Bronchial epithelial cell (primary cell): ENCODE measurements at places on chromosomes 4 and X. TPM values are rescaled to one million over a fixed set of nuclear protein-coding genes. Genes with fewer than 3 reads are reported as not detected.

PITX2 gene
- 0.26 TPM in 1 of 2 replicates, not detected in the other for total RNA-seq

MAGEA2 gene
- total RNA-seq: not detected in 2 replicates

- DNase-seq: no peak
These were observed 100.2 kb downstream of the MAB21L2 start for GRCh38 chr4:150682126-150682525.

- DNase-seq: no peak
These were observed 204.2 kb upstream of the PACRGL start for GRCh38 chr4:20496068-20496467.

GRCh38 chr4:92451782-92452181 lies 148.0 kb downstream of the GRID2 start:
- peak; percentile 16 for DNase-seq

DNA sequence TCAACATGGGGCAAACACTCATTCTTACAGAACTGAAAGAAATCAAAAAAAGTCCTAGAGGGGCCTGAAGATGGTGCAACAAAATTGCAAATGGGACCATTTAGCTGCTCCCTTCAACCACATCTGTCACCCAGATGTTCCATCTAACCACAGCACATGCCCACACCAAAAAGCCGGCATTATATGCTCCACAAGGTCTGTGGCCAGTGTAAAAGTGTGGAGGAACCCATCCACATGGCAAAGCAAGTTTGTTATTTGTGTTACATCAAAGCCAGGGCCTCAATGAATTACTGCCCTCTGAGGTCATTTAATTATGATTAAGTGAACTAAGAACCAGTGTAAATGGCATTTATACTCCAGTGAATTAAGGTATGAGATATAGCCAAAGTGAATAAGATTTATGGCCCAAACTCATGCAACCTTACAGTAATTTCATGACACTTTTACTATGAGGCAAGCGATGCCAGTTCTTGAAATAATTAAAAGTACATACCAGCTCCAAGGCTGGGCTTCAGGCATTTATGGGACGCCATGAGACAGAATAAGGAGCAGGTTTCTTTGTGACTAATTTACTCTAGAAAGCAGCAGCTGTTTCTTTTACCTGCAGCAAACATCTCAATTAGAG lies 48.7 kb upstream of the FGF16 start:
- DNase-seq: no peak

GRCh38 chrX:53195401-53195800 lies 29.6 kb downstream of the KDM5C start:
- DNase-seq: no peak

- peak; percentile 96 for DNase-seq
These were observed 489.5 kb downstream of the STIM2 start for GRCh38 chr4:27350161-27350560.

DNA sequence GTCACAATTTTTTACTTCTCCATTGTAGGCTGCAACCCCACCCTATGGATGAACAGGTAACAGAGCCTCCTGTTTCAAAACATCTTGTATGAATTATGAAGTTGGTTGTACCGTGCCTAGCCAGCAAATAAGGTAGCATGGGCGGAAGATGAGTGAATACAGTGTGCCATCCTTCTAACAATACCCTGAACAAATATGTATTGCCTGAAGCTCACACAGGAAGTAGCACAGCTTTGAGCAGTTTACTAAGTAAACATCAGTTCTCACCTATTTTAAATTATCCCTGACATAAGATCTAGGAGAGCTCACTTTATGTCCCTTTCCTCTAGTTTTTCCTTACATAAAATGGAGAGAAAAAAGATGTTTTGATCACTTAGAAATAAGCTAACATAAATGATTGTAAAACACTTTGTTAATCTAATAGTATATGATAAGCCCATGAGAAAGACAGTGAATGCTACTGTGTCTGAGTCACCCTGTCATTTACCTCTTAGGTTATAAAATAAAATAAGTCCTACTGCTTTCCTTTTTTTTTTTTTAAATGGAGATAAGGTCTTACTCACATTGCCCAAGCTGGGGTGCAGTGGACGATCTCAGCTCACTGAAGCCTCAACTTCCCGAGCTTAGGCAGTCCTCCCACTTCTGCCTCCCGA lies 36.6 kb downstream of the GRSF1 start:
- peak; percentile 54 for DNase-seq
